ENCODE measurements at places on chromosomes 4 and X.
A peak's percentile ranks its signal among the peaks of the same experiment; 100 is the strongest.

DNA sequence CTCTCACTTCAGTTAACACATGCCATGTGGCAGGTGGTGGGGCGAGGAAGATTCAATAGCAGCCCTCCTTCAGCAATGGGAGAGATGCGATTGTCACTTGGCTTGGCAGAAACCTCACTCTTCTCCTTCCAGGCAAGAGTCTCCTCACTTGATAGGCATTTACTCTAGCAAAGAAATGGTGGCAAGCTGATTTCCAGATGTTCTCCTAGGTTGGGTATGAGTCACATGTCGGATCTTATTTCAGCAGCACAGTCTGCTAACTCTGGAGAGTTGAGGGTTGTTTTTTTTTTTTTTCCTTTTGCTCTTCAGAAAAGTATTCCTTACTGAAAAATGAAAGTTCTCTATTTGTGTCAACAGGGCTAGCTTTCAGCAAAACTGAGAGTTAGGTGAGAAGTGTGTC lies 119.5 kb upstream of the CHRDL1 start:
- DNase-seq, result peak; percentile 54

DNA sequence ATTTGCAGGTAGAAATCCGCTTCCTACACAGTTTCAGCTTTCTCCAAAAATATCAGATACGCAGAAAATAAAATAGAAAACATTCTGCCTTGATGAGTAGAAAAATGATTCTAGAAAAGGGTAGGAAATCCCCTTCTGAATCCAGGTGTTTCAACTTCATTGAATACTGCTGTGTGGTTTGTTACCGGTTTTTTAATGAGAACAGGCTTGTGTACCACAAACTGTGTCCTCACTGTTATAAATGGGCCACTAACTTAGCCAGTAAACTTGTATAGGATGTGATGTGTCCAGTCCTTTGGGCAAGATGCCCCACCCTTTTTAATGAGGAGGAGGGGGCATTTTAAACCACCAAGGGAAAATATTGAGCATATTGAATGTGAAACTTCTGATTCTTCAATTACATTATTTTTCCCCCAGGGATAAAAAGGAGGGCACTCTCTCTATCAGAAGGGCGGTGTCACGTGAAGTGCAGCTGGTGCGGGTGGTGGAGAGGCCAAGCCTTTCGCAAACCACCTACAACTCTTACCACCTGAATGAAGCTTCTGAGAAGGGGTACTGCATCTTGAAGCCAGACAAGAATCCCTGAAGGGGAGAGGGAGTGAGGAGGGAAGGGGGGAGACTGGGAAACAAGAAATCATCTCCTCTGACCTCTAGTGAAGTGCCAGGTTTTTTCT lies 4.5 kb downstream of the CXXC4 start:
- no peak for DNase-seq

DNA sequence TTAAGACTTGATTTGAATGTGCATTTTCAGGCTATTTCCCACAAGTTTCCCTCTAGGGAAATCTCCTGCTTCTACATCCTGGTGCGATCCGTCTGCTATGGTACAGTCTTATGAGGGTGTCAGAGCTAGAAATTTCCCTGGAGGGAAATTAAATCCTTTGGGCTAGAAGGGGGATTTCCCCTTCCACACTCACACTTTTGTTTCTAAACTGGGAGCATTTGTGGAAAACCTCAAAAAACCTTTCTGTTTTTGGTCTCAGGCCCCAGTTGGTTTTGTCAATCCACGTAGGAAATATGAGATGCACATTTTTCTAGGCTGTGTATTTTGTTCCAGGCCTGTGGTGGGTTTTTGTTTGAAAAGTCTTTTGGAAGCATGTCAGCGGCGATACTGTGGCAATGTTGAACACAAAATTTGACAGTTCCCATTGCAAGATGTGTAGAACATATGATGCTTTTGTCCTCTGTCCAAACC lies 17.8 kb downstream of the HMGB3 start:
- DNase-seq, result no peak

- DNase-seq, result no peak
Observed at GRCh38 chrX:74434336-74434735, 13.0 kb downstream of the SLC16A2 start.

DNA sequence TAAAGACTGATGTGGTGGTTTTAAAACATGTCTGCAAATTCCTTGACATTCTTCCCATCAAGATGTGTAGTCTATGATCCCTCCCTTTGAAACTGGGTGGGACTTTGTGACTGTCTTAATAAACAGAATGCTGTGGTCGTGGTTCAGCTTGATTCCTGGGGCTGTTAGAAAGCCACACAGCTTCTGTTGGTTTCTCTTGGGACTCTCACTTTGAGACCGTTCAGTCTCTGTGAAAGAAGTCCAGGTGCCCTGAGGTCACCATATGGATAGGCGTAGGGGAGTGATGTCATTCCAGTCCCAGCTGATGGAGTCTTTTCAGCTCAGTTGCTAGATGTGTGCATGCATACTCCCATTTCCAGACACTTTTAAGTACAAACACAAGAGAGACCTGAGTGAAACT lies 216.6 kb downstream of the KDR start:
- DNase-seq, result no peak

DNA sequence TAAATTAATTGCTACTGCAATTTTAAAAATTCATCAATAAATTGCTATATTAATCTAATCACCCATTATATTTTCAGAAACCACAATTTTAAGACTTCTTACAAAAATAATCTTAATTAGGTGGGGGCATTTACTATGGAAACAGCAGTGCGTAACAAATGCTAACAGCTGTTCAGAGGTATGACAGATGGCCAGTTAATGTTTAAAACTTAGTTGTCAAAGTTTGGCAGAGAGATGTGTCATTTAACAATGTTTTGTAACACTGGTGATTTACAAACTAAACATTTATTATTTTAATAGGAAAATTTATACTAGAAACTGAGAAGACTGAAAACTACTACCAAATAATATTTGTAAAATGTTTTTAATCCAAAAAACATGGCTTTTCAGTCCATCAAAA lies 85.2 kb upstream of the GPR34 start:
- no peak for DNase-seq

- no peak for DNase-seq
Observed at GRCh38 chr4:1195109-1195671, 22.8 kb upstream of the SPON2 start.

DNA sequence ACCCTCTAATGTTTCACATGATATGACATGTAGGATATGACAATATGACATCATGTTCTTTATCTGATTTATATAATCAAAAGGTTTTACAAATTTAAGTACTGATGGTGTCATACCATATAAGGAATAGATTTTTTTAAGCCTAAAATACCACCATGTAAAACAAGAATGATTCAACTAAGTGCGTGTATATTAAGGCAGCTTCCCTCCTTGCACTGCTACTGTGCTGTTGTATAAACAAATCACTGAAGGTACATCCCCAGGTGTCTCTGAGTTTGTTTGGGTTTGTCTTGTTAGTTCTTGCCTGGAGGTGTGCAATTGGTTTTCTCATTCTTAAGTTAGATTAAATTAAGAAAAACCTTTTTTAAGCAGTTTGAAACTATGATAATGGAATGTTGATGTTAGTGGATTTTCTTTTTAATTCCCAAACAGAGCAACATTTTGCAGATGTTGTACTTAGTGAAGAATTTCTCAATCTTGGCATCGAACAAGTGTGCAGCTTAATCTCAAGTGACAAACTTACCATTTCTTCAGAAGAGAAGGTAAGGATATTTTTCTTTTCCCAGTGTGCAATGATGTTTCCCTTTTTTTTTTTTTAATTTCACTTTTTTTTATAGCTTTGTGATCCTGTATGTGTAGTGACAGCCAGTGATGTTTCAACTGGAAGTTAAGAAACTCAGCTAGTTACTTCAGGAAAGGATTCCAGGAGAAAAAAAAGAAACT lies 33.4 kb upstream of the MSMO1 start:
- no peak for DNase-seq

GRCh38 chr4:170949084-170949483 lies 859.3 kb upstream of the AADAT start:
- DNase-seq, result no peak

DNA sequence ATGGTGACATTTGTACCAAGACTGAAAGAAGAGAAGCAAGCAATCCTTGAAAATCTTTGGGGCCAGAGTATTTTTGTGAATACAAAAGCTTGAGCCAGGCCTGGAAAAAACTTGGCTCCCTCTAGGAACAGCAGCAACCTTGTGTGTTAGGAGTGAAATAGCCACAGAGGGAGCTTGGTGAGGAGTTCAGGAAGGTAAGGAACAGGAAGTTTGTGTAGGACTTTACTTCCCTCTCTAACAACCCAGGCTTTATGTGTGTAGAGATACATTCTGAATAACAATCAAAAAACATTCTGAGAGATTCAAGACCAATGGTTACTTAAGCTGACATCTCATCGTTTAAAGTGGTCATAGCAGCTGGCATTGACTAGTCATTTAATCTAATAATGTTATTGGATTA lies 668.5 kb downstream of the PCDH18 start:
- DNase-seq, result no peak

- no peak for DNase-seq
Observed at GRCh38 chr4:73376976-73377375, 27.1 kb upstream of the ALB start.

DNA sequence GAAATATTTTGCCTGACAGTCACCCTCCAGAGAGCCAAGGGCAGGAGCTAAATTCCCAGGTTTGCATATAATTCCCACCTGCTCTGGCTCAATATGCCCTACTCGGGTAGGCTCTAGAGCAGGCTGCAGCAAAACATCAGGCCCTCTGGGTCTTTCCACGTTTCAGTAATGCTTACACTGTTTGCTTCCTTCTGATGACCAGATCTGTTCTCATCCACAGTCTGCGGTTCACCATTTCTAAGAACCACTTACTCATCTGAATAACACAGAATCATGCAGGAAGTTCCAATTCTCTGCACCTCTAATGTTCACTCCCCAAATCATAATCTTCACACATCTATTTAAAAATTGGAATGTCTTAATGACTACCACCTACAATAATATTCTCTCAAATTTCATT lies 141.4 kb downstream of the PPP3CA start:
- DNase-seq, result no peak

DNA sequence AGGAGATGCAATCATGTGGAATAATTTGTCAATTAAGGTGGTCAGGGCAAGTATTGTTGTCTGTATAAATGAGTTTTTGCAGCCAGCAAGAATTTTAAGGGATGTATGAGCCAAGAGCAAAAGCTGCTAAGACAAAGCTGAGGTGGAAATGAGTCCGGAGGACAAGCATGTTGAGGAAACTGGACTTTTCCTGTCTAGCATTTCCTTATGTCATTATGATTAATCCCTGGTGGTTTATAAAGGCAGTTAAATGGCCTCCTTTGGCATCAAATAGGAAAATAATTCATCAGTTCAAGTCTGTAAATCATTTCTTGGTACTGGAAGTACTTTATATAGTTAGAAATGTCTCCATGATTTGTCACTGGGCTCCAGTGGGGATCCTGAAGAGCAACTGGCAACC lies 61.6 kb upstream of the TEX13A start:
- no peak for DNase-seq

GRCh38 chr4:37661772-37662171 lies 24.4 kb downstream of the RELL1 start:
- DNase-seq, result peak; percentile 35

GRCh38 chr4:147017081-147017480 lies 71.4 kb upstream of the TTC29 start:
- no peak for DNase-seq

GRCh38 chr4:156294577-156294976 lies 340.9 kb upstream of the CTSO start:
- DNase-seq, result peak; percentile 82

DNA sequence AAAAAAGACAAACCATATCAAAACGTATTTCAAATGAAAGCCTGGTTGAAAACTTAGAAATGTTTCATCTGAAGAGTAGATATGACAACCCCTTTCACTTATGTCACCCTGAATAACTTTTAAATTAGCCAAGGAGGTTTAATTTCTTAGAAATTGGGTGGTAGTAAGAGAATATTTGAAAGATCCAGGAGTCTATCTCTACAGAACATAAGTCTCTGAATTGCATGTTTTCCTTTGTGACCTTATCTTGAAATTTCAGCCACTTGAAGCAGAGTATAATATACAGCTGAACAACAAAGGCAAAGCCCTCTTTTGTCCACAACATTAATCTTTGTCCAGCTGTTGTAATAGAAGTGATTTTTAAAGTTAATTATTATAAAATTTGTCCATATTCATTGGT lies 49.5 kb downstream of the TMEM154 start:
- DNase-seq, result no peak

DNA sequence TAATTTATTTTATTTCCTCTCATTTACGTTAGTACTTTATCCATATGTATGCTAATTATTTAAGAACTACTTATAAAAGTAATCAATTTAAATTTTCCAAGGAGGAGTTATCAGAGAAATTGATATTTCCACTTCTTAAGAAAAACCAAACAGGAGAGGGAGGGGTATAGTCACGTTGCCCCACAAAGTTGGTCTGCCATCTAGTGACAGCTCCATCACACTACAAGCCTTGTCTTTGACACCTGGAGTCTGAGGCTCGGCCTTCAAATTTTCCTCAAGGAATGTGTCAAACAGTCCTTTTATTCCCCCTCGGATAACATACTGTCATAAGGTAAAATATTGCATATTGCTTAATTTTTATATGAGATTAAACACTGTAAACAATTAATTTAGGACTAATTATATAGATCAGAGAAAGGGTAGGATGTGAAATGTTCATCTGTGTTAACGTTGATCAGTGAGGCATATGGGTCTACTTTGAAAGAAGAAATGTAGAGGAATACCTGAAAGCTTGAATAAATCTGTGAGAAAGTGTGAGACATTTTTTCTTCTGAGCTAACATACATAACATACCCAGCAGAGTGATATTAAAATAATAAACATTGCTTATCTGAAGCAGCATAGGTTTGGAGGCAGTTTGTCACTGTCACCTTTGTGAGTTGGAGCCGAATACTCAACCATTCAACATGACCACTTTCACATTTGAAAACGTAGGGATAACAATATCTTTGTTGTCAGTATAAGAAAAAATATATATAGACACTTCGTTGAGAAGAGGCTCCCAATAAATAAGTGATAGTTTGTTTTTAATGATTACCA lies 114.4 kb downstream of the GLRA3 start:
- peak; percentile 17 for DNase-seq

DNA sequence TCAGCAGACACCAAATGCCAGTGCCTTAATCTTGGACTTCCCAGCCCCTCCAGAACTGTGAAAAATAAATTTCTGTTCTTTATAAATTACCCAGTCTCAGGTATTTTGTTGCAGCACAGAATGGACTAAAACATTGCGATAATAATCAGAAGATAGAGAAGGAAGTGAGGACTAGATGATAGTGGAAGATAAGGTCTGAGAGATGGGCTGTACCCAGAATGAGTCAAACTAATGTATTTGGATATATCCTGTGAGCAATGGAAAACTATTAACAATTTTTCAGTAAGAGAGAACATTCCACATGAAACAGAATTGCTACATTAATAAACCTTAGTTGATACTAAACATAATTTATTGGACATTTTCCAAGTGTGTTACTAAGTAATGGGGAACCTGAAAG lies 93.3 kb downstream of the FANCB start:
- no peak for DNase-seq
